ENCODE measurements at places on chromosomes 2 and 18.

GRCh38 chr2:194003911-194004310 is 1653.1 kb upstream of the SLC39A10 start:
- no peak for DNase-seq

GRCh38 chr2:105291981-105292380 is 37.6 kb downstream of the TGFBRAP1 start:
- no peak for DNase-seq

DNA sequence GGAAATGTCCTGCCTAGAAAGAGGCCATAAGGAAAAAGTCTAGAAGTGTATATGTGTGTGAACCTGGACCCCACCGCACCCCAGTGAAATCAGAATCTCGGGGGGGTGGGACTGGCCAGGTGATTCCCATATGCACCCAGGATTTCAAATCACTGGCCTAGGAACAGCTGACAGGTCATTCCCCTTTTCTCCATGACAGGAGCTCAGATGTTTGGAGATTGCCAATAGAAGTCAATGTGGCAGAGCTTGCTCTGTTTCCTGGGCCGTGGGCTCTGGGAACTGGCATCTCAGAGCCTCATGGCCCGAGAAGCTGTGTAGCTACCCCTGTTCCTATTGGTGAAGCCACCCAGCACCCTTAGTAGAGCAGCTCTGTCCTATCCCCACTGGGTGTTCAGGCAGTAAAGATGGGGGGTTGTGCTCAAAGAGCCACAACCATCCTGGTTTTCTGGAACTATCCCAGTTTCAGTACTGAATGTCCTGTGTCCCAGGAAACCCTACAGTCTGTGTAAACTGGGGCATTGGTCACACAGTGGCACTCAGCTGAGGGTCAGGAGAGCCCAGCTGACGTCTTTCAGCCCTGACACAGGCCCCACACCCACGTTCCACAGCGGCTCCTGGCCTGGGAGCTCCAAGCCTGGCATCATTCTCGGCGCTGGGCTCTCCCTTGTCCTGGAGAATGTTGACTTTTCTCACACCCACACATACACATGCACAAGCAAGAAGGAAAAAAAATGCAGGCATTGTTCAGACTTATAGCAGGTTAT is 18.9 kb downstream of the GNLY start:
- no peak for DNase-seq

- DNase-seq: no peak
These were observed 6.5 kb downstream of the SPR start for GRCh38 chr2:72893594-72894319.

- no peak for DNase-seq
These were observed 227.0 kb upstream of the SMAD7 start for GRCh38 chr18:49177812-49178211.

DNA sequence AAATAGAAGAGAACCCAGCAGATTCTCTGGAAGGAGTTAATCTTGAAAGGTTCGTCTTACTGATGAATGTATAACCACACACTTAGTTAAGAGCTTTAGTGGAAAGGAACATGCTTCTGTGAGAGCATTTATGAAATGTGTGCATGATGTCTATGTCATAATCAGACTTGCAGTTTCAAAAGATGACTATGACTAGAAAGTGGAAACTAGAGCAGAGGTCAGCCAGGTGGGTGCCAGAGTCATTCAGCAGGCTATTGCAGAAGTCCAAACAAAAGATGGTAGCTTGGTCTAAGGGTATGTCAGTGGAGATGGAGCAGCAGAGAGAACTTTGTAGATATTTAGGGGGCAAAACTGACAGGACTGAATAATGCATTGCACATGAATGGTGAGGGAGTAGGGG is 825.8 kb downstream of the DCC start:
- DNase-seq: no peak

GRCh38 chr2:121094101-121094500 is 190.9 kb downstream of the TFCP2L1 start:
- no peak for DNase-seq

DNA sequence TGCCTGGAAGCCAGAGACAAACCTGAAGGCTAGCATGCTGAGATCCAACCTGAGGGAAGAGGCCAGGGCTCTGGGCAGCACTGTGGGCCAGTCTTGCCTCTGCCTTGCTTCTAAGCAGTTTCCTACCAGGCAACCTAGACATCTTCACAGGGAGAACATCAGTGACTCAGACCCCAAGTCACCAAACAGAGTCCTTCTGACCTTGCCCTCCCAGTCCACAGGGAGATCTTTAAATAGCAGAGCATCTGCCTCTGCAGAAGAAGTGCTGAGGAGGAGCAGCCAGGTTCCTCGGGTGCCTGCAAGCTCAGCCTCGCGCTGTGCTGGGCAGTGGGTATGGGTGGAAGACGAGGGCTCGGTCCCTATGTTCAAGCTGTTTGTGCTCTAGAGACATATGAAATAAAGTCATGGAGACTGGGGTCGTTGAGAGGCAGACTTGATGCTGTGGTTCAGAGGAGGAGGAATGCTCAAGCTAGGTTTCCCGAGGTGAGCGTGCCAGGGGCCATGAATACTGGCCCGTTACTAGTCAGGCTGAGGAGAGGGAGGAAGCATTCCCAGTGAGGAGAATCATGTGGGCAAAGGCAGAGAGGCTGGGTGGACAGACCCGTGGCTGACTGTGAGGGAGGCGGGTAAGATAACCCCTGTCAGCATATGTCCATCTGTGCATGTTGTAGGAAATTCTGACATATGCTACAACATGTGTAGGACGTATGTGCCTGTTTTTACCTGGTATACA is 66.5 kb downstream of the BOLA3 start:
- DNase-seq: no peak

- no peak for DNase-seq
These were observed 7.3 kb upstream of the IL1B start for GRCh38 chr2:112843836-112844235.

GRCh38 chr2:205754924-205755321 is 72.6 kb downstream of the NRP2 start:
- DNase-seq: no peak

DNA sequence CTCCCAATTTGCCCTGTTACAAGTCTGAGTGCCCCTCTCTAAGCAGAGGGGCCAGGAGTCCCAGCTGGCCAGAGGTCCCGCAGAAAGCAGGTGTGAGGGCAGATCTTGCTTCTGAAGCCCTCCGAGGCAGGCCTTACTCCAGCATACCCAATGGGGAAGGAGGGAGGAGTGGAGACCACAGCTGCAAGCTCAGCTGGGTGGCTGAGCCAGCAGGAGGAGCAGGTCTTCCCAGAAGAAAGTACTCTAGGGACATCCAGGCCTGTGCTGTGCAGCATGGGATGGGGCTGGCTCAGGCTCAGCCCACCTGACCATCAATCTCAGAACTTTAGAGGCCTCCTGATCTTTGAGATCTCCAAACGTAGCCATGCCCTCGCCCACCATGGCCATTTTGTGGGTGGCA is 31.3 kb downstream of the PLB1 start:
- no peak for DNase-seq

DNA sequence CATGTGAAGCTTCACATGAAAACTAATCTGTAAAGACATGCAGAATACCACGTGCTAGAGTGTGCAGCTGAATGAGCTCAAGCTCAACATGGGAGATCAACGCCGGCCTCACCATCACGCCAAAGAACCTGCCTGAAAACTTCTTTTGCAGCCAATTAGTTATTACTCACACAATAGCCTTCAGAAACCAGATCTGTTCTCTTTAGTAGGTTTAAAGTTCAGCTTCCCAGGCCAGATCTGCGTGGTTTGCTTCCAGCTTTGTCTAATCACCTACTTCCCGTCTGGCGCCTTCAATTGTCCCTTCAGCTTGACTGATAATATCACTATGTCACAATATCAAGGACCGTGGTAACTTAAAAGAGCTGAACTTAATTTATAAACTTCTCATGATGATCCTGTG is 68.0 kb upstream of the ZNF236 start:
- DNase-seq: no peak

GRCh38 chr18:32042337-32042736 is 23.7 kb downstream of the RNF125 start:
- no peak for DNase-seq

GRCh38 chr18:69866212-69866611 is 81.5 kb downstream of the CD226 start:
- DNase-seq: no peak

DNA sequence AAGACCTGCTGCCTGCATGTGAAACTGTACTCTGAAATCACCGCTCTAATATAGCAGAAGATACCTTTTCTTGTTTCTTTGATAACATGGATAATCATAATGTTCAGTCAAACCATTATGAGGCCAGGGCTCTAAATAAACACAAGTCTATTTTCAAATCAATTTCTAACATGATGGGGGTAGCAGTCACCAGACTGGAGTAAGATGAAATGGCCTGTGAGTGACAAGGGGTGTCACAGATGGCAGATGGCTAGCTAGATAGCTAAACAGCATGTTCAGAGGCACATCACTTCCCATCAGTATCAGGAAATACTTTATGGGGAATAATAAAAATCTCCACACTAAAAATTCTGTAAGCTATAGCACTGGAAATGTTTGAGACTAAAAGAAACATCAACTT is 14.0 kb downstream of the MBD2 start:
- no peak for DNase-seq

GRCh38 chr2:190216829-190217228 is 102.8 kb downstream of the HIBCH start:
- DNase-seq: no peak

- DNase-seq: no peak
These were observed 136.0 kb downstream of the CTIF start for GRCh38 chr18:48674758-48675351.

DNA sequence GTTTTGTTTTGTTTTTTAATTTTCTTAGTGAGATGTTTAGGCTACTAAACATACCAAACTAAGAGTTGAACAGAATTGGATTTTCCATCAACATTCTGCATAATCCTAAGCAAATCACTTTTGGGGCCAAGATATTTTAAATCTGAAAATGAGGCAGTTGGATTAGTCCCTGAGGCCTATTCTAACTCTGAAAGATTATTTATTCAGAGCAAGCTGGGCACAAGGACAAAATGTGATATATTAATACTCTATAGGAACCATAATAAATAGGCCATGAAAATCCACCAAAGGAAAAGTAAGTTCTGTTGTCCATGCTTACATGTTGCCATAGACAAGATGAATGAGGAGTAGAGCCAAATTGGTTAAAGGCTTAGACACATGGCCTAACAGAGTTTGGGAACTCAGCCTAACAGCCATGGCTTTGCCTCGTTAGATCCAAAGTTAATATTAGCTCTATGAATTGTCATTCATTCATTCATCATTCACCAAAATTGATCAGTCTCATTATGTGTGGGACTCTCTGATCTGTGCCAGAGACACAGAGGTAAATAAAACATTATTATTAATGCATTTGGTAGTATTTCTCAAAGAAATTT is 183.5 kb downstream of the SCG2 start:
- no peak for DNase-seq

DNA sequence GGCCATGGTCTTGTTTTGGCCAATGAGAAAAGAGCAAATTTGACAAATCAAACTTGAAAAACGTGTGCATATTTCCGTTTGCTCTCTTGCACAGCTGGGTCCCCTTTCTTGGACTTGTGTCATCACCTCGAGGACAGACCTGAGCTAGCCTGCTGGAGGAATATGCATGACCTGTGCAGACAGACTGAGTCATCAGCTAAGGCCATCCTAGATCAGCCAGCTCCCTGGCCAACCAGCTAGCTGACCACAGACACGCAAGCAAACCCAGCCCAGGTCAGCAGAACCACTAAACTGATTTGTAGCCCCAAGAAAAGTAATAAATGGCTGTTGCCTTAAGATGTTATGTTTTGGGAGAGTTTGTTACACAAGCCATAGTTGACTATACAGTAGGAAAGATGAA is 61.3 kb upstream of the PAX3 start:
- no peak for DNase-seq

- DNase-seq: no peak
These were observed 10.7 kb upstream of the MRO start for GRCh38 chr18:50830544-50830943.

- no peak for DNase-seq
These were observed 4.5 kb downstream of the BOK start for GRCh38 chr2:241563031-241563507.

DNA sequence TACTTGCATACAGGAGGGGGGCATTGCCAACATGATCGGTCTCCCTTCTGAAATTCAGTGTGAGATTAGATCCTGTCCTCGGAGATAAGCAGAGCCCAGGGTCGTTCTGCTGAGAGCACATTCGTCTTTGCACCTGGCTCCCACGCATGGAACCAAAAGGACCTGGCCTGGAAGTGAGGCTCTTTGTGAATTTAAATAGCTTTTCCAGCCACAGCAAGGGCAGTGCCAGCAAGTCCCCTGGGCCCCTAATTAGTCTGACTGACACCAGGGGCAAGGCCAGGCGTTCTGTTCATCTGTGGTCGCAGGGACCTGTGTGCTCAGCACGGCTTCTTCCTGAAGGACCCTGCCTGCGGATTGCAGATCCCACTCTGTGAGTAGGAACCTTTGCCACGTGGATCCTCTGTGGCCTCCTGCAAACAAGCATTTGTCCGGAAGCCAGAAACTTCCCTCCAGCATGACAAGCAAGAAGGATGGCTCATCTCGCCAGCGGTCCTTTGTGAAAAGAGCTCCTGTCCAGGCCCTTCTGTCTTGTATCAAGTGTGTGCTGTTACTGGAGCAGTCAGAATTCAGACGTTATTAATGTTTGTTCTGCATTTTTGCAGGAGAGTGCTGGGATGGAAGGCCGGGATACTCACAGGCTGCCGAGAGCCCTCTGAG is 128.7 kb downstream of the TPO start:
- no peak for DNase-seq

DNA sequence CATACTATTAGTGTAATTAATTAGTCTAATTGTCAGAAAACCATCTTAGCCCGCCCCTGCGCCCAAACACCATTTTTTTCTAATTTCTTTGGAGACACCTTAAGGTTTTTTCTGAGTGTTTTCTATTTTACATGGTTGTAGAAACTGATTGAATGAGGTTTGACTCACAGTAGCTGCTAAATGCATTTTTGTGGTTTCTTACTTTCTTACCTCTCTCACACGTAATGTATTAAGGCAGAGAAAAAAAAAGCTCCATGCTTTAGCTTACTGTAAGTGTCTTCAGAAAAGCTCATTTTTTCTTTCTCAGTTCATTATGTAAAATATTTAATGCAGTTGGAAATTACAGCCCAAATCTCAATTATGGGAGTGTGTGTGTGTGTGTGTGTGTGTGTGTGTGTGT is 548.5 kb upstream of the LRRTM4 start:
- no peak for DNase-seq

GRCh38 chr2:222232372-222232771 is 66.4 kb downstream of the PAX3 start:
- DNase-seq: no peak
